ENCODE measurements at places on chromosomes 4 and X.

DNA sequence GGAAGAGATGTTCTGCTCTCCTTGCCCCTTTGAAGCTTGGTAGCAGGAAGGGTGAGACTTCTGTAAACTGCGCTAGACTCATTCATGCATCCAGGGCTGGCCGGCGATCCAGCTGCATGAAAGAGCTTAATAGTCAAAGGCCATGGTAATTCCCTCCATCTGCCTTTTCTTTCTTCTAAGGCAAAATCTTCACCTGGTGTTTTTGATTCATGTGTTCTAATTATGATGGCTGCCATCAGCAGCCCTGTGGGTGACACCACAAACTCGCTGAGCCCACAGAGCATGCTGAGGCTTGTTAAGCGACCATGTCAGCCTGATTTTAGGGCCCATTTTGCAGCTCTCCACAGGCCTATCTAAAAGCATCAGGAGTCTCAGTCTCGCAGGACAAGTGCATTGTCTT is 450.1 kb upstream of the TENM3 start:
- peak; percentile 72 for DNase-seq

GRCh38 chrX:68830419-68831404 is 1.9 kb downstream of the EFNB1 start:
- DNase-seq = no peak

DNA sequence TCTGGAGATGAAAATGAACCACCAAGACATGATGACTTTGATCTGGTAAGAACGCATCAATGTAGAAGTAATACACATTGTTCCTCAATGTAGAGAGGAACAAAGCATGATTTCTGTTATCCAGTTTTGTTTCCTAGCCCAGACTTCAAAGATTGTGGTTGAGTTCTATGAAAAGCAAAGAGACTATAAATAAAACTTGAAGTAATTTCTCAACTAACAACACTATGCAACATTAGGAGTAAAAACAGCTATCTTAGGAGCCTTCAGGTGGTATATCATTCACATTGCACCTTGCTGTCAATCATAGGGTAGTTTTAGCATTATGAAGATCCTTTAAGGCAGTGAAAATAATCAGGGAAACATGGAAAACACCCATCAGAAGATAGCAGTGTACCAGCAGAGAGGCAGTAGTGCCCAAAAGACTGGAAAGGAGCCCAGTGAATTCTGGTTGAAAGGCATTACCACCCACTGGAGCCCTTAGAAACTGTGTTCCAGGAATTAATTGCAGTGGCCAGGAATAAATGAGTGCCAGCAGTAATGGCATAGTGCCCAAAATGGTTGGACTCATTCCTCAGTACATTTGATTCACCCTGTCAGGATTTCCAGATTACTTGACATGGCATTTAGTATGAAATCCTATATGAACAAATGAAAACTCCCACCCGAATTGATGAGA is 300.7 kb upstream of the CXXC4 start:
- peak; percentile 56 for DNase-seq

- DNase-seq = peak; percentile 26
Observed at GRCh38 chr4:100898844-100899243, 381.0 kb upstream of the EMCN start.

DNA sequence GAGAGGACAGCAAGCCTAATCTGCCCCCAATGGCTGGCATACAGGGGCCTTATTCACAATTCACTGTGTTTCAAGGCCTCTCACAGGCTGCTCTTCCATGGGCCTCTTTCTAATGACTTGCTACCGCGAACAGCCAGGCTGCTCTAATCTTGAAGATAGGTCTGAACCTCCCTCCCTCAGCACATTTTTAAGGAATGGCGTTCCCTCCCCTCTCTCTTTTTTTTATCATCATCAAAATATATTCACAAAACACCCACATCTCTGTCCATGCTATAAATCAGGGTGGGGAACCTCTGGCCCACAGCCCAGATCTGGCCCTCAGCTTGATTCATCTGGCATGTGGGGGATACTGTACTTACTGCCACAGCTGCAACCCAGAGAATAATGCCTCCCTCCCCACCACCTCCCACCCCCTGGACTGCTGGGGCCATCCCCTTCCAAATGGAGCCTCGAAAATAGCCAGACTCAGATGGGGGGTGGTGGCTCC is 76.2 kb upstream of the PLAC1 start:
- peak; percentile 73 for DNase-seq

DNA sequence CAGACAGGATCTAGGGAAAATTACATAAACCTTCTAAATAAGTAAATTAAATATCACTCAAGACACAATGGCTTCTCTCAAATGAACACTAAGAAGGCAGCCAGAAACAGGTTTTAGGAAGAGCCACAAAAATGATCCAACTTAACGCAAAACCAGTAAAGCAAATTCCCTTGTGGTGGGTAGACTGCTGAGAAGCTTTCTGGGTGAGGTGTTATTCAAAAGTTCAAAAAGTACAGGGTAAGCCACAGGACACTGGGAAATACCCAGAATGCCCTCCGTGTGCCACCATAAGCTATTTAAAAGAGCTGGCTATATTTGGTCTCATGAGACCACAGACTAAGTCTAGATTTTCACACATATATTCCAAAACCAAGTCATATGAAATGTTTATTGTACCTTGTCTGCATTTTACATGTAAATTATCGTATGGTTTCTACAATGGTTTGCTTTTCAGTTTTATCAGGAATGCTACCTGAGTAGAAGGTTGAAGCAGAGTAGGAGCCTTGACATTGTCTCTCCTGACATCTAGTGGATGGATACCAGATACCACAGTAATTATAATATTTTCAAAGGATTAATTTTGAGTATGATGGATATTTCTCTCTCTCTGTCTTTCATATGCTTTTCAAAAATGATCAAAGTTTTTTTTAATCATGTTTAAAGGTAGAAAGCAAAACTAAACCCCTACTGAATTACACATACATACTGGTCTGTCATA is 109.3 kb upstream of the KLHL13 start:
- DNase-seq = no peak

DNA sequence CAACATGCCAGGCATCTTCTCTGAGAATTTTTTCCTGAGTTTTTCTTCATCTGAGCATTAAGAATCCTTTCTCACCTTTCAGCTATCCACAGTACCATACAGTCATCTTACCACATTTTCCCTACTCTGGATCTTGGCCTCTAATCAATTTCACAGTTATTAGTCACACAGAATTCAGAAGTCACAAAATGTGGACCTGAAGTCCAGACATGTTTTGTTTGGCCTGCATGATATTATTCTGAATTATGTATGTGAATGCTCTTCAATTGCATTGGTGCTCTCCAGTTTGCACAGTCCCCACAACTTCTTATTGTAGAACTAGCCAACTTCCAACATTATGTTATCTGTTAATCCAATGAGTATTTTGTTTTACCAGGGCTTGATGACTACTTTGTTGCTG is 102.3 kb upstream of the GRIA3 start:
- no peak for DNase-seq

- DNase-seq = no peak
Observed at GRCh38 chrX:9622128-9622527, 143.5 kb downstream of the GPR143 start.

DNA sequence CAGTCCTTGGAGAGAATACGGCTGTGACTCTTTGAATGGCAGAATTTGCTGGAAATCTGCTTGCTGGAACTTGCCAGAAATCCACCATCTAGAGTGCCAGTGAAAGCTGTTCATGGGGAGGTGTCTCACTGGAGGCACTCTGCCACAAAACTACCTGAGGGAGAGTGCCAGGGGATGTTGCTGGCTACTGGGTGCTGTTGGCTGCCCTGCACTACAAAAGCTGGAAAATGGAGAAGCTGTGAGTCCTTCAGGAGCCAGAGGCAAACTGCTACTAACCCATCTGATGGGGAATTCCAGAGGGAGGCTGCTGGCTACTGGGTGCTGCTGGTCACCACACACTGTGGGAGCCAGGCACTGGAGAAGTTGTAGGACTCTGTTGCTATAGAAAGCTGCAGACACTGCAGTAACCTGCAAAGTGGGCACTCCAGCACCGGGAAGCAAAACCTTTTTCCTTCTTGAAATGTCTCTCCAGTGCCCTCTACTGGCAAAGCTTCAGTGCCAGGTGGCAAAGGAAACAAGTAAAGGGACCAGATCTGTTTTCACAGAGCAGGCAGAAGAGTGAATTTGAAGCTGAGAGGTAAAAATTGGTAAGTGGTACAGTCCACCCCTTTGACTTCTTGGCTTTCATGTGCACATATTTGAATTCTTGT is 47.8 kb upstream of the HSD17B10 start:
- DNase-seq = peak; percentile 26

DNA sequence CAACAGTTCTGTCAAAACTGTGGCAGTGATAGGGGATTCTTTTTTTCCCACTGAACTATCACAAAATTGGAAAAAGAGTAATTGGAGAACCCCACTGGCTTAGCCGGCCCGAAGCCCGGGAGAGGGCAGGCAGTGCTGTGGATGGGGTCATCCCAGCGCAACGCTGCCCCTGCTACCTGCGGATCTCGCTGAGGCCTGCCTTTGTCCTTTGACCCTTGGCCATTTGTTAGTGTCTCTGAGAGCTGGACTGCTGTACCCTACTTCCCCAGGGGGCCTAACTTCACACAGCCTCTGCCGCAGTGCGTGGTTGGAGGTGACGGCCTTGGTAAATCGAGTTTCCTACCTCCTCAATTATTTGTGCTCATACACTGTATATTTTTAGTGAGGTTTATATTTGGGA is 43.0 kb upstream of the MSANTD1 start:
- no peak for DNase-seq

DNA sequence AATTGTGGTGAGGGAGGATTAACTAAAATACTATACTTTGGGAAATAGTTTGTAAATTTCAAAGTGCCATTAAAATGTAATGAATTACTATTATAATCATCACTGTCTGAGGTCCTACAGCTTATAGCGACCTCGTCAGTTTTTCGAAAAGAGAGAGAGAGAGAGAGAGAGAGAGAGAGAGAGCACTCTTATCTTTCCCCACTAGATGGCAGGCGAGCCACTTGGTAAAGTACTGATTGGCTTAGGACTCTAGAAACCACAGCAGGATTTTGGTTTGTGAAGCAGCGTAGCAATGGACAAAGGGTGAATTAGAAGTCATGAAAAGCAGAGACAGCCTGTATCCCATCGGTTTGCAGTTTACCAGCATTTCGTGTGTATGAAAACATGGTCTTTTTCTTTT is 52.5 kb downstream of the LINC00632 start:
- no peak for DNase-seq

DNA sequence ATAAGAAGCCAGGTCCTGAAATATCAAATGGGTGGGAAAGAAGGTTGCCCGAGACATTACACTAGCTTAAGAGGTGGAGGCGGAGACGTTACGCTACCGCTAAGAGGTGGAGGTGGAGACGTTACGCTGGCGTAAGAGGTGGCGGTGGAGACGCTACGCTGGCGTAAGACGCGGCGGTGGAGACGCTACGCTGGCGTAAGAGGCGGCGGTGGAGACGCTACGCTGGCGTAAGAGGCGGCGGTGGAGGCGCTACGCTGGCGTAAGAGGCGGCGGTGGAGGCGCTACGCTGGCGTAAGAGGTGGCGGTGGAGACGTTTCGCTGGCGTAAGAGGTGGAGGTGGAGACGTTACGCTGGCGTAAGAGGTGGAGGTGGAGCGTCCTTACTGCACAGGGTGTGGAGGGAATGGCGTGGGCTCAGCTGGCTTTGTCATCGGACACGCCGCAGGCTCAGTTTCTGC is 12.8 kb downstream of the CYP4V2 start:
- DNase-seq = no peak

GRCh38 chr4:2792711-2793585 is at the start of gene SH3BP2:
Gene SH3BP2 (plus strand): TSS chr4:2793085. CDS start chr4:2820618, 27,533 bp downstream.
- DNase-seq = no peak

- no peak for DNase-seq
Observed at GRCh38 chr4:23979534-23979933, 89.7 kb upstream of the PPARGC1A start.

Data from COR-L47 (cell line).